ENCODE measurements at places on chromosomes 7 and 10.

DNA sequence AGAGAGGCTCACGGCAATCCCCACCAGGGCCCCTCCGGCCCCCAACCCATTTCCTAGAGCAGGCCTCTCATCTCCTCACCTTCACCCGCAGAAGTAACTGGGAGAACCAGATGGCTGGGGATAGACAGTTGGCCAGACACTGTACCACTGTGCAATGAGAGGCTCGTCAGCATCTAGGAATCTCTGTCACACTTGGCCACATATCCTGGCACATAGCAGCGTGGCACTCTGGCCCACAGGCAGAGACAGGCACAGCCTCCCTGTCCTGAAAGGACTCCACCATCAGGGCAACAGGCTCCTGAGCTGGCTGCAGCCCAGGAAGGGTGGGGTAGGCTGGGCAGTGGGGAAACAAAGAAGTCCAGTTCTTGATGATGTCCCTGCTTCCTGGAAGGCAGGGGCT, 45.8 kb downstream of the C10orf143 start:
- no peak for DNase-seq

- DNase-seq: no peak
Observed at GRCh38 chr7:1192171-1192676, 32.2 kb upstream of the ZFAND2A start.

- no peak for DNase-seq
Observed at GRCh38 chr7:104825099-104825498, 188.9 kb upstream of the KMT2E start.

- DNase-seq: no peak
Observed at GRCh38 chr7:38840736-38841460, 68.1 kb downstream of the VPS41 start.

DNA sequence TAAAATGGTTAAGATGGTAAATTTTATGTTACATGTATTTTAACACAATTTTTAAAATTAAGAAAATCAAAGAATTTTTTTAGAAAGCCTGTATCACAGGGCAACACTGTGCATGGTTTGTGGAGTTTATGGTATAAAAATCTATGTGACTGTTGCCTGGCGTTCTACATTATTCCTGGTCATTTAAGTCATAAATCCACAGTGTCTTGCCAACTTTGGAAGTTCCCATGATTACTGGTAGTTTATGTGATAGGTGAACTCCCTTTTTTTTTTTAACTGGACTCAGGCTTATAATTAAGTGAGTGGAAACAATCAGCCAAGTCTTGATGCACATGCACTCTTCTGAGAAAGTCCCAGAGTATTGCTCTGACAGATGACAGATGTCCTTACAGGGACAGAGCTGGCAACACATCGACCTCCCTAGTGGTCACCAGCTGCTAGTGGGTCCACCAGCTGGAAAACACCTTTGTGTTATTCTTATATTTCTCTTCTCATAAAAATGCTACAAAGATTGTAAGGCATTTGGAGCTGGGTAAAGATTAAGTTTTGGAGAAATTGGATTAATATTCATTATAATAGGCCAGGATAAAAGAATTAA, 8.8 kb upstream of the STN1 start:
- no peak for DNase-seq

GRCh38 chr7:36165059-36165458, 12.0 kb downstream of the EEPD1 start:
- DNase-seq: no peak

DNA sequence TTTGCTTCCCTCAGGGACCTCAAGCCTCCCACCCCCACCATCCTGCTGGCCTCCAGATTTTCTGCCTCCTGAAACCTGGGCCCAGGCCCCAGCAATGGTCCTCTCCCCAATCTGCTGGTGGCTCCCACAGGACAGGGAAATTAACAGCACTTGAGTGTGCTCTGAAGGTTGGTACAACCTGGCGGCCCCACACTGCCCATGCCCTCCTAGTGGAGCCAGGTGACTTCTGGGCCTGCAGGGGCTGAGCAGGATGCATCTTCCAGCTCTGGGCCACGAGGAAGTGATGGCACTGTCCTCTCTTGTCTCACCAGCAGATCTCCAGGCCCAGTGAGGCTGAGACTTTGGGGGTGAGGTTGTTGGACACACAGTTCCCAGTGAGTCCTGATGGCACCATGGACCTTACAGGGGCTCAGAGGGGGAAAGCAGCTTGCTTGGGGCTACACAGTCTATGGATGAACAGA, 3.6 kb upstream of the ZMIZ1 start:
- no peak for DNase-seq

DNA sequence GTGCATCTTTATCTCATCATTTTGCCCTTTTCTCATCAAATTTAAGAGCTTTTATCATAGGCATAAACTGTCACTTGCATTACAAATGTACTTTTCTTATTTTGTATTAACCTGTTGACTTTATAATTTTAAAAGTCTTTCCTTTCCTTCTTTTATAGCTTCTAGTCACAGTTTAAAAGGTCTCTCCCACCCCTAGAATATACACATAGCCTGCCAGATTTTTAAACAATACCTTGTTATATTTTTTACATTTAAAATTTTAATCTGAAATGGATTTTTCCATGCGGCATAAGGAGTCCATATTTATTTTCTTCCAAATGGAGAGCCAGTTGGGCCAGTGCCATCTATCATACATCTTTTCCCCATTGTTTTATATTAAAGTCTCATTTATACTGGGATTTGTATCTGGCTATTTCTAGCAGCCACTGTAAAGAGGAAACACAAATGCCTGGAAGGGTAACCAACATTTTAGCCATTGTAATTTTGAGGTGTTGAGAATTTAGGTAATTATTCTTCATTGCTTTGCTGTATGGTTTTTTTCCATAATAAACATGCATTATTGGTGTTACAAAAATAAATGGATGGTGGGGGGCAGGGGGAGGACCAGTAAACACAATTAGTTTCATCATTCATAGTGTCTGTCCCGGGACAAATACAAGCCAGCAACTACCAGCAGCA, 92.8 kb downstream of the CCDC71L start:
- no peak for DNase-seq

GRCh38 chr10:128870830-128871597, 596.0 kb upstream of the MGMT start:
- no peak for DNase-seq

GRCh38 chr7:75604408-75604807, 112.3 kb downstream of the SPDYE5 start:
- DNase-seq: no peak

DNA sequence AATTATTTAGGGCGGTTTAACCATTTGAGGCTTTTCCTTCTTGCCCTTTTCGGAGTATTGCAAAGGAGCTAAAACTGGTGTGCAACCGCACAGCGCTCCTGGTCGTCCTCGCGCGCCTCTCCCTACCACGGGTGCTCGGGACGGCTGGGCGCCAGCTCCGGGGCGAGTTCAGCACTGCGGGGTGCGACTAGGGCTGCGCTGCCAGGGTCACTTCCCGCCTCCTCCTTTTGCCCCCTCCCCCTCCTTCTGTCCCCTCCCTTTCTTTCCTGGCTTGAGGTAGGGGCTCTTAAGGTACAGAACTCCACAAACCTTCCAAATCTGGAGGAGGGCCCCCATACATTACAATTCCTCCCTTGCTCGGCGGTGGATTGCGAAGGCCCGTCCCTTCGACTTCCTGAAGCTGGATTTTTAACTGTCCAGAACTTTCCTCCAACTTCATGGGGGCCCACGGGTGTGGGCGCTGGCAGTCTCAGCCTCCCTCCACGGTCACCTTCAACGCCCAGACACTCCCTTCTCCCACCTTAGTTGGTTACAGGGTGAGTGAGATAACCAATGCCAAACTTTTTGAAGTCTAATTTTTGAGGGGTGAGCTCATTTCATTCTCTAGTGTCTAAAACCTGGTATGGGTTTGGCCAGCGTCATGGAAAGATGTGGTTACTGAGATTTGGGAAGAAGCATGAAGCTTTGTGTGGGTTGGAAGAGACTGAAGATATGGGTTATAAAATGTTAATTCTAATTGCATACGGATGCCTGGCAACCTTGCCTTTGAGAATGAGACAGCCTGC, 3.1 kb downstream of the FZD1 start:
- no peak for DNase-seq

DNA sequence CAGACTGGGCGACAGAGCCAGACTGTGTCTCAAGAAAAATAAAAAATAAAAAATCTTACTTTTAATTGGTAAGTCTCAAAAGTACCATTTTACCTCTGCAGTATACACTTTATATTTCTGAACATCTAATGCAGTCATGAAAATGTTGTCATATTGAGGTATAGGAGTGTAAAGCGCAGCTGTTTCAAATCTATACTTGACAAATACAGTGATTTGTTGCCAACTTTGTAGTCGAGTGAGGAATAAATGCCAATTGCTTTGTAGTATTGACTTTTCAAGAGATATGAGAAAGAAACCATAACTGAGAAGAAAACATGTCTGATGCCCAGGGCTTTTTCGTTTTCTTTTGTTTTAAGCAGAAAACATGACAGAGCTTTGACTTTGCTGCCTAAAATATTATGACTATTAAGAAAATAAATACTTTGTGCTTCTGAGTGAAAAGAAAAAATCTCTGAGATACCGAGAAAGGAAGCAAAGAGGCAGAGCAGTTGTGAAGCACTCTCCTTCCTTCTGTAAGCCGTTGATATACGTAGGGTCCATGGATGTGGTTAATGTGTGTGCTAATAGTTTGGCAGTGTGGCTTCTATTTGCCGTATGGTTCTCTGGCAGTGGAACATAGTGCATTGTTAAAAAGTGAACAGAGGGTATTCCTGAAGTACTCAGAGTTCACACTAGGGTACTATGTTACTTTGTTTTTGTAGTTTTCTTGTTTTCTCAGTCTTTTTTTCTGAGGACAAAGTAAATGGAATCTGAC, 38.2 kb downstream of the AVL9 start:
- DNase-seq: no peak

DNA sequence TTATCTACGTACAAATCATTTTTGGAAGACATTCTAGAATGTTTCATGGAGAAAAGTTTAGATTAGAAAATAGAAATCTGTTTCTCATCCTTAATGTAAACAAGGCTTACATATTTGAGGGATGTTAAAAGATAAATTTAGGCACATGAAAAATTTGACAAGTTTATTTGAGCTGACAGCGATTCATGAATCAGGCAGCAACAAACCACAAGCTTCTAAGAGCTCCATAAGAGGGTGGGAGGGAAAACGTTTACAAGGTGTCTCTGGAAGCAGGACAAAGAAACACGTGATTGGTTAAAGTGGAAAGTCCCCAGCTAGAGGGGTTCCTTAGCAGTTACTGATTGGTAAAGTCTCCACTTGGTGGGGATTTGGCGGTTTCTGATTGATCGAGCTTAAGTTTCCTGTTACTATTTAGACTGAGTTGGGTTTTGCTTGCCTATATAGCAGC, 228.9 kb upstream of the PITRM1 start:
- DNase-seq: no peak

- no peak for DNase-seq
Observed at GRCh38 chr7:99035723-99036545, 108.0 kb downstream of the SMURF1 start.

GRCh38 chr10:86681047-86681446, 12.7 kb downstream of the LDB3 start:
- DNase-seq: no peak

DNA sequence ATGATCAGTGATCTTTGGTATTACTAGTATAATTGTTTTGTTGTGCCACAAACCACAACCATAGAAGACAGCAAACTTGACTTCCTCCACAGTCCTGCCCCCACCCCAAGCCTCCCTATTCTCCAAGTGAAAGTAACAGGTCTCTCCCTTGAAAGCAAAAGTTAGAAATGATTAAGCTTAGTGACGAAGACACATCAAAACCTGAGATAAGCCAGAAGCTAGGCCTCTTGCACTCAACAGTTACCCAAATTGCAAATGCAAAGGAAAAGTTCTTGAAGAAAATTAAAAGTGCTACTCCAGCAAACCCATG, 7.5 kb downstream of the SAR1A start:
- DNase-seq: no peak

- no peak for DNase-seq
Observed at GRCh38 chr10:1130226-1130625, 74.0 kb downstream of the WDR37 start.

GRCh38 chr10:5987747-5988146, 10.4 kb upstream of the IL15RA start:
- no peak for DNase-seq

GRCh38 chr10:105259201-105259600, 618.1 kb downstream of the SORCS3 start:
- no peak for DNase-seq

DNA sequence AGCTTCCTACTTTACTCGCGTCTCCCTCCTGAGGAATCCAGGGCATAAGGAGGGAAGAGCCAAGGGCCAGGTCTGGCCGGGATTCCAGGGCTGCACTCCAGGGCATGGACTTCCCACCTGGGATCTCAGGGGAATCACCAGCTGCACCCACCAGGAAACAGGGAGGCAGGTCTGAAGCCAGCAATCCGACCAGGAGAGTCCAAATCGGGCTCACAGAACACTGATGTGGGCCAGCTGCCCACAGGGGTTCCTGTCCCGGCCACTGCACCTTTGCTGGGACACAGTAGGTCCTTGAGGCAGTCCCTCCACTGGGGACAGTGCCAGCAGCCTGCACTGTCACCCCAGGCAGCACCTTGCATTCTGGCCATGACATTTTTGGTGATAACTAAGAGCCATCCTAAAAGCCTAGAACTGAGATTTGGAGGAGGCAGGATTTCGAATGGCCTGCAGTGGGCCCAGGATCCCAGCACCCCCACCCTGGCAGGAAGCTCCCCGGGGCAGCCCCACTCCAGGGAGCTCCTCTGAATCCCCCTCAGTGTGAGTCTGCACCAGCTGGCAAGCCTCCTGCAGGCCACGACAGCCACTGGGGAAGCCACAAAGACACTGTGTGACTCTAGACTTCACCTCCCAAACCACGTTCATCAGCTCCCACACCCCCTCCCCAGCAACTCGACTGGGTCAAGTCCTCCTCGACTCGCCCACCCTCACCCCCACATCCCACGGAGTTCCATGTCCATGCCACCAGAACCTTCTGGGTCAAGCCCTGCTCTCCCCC, 71.5 kb upstream of the PPP2R2D start:
- no peak for DNase-seq

- DNase-seq: no peak
Observed at GRCh38 chr10:110781139-110781538, 90.6 kb upstream of the PDCD4 start.

DNA sequence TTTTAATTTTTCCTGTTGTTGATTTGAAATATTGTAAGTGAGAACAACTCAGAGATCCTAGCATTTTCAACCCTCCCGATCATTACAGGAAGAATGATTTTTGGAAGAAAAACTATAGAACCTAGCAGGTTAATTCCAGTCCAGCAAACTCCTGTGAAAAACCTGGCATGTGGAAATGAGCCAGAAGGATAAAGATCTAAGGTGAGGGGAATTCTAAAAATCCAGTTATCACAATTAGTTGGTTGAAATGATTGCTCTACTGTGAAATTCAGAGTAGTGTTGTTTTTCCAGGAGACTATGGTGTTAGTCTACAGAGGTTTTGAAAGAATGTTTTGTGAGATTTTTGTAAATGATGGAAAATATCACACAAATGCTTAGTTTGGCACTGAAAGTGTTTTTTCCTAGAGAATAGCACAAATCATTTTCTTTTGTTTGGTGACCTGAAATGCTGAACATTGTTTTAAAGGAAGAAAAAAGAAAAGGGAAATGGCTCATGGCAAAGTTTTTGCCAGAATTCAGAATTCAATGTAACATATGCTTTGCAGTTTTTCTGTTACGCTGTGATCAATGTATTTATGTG, 152.4 kb upstream of the SLC26A5 start:
- no peak for DNase-seq
